CD4-positive, alpha-beta T cell treated with Interferon alpha-2 for 1 hour (primary cell): ENCODE measurements at places on chromosomes 1 and 21.

GRCh38 chr1:81020506-81020905 is 780.2 kb upstream of the ADGRL2 start:
- DNase-seq: no peak

DNA sequence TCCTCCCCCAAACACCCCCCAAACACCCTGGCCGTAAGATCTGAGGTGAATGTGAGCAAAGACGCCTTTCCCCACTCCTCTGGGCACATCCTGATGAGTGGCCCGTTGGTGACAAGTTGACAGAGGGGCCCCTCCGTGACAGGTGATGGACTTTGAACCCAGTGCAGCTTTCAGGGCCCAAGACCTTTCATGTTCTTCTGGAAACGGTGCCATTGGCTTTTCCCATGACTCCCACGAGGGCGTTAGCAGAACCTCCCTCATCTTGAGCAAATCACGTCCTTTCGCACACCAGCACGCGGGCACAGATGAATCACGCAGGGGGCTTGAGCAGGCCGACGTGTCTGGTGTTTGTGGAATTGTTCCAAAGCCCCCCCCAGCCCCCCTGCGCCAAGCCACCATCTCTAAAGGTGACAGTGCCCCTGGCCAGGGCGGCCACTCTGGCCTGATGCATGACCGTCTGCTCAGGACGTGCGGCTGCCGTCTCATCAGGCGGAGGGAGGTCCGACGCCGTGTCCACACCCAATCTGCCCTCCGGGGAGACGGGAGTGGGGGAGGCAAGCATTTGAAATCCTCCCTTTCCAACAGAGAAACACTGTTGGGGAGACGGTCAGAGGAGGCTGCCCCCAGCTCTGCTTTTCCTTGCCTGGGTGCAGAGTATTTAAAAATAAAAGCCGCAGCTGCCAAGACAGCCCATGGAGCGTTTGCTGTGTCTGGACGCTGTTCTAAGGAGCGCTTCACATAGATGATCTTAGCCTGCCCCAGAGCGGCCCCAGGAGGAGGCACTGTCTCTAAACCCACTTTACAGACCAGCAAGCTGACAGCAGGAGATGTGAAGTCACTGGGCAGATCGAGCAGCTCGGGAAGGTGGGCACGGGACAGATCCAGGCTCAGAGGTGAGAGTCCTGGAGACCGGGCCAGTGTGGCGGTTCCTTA is 98.3 kb upstream of the ARHGEF16 start:
- DNase-seq: no peak

DNA sequence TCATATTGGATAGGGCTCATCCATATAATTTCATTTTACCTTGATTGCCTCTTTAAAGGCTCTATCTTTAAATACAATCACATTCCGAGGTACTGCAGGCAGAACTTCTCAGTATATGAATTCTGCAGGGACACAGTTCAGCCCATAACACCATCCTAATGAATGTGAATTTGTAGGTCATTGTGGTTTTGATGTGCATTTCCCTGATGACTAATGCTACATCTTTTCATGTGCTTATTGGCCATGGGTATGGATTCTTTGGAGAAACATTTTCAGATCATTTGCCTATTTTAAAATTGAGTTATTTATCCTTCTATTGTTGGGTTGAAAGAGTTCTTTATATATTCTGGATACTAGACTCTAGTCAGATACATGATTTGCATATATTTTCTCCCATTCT is 9.6 kb upstream of the RPS6KC1 start:
- DNase-seq: no peak

- no peak for DNase-seq
Observed at GRCh38 chr1:205329719-205330118, 8.2 kb upstream of the NUAK2 start.

DNA sequence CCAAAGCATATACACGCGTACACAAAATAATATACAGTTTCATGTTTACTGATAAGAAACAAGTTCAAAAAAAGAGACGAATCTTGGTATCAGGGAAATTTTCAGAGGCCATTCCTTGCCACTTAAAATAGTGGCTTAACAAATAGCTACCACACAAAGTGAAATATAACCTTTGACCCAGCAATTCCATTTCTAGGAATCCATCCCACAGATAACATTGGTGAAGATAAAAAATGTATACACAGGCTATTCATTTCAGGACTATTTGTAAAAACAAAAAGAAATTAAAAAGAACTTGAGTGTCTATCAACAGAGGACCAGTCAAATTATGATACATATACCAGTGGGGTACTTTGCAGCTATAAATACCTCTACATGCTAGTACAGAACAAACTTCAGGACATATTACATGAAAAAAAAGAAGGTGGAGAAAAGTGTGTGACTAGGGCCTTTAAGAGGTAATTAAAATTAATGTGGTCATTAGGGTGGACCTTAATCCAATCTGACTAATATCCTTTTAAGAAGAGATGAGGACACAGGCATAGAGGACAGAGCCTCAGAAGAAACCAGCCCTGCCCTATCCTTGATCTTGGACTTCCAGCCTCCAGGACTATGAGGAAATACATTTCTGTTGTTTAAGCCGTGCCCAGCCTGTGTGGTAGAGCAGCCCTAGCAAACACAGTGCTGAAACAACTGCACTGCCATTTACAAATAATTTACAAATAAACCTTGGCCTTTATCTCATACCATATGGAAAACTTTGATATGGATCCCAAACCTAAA is 7.8 kb downstream of the UBE2G2 start:
- DNase-seq: no peak

DNA sequence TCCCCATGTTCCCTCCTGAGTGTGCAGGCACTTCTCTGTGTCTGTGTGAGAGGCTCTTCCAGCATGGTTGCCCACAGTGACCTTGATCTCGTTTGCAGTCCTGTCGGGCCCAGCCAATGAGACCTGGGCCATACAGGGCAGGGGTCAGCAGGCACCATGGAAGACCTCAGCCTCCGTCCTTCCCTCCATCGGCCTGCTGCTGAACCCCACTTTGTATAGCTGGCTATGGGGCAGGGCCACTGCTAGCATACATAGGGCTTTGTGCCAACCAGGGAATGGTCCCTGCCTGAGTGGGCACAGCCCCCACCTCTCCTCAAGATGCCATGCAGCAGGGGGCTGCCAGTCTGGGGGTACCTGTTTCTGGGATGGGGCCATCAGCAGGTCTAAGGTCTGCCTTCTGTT is 3.8 kb downstream of the C1orf35 start:
- no peak for DNase-seq

GRCh38 chr1:202156590-202156989 is 3.8 kb downstream of the PTPN7 start:
- no peak for DNase-seq

- no peak for DNase-seq
Observed at GRCh38 chr1:33985656-33986055, 121.8 kb downstream of the HMGB4 start.

- no peak for DNase-seq
Observed at GRCh38 chr1:204420039-204421004, 8.7 kb upstream of the PPP1R15B start.

- DNase-seq: no peak
Observed at GRCh38 chr1:224427346-224427745, 7.3 kb downstream of the WDR26 start.

DNA sequence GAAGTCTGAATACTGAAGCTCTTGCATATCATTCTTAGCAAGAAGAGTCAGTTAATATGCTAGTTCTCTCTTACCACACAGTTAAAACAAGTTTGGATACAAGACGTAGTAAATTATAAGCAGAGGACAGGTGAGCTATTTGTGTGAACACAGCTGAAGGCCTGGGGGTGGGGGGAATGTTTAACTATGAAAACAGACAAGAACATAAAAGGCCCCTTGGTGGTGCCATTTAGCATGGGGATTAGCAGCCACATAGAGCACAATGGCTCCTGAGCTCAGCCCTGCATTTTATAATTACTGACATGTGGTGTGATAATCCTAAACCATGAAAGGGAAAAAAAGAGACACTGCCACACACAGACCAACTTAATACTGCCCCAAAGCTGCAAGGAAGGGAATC is 94.8 kb downstream of the TGFBR3 start:
- no peak for DNase-seq

GRCh38 chr1:150271291-150271959 is 1.2 kb upstream of the C1orf54 start:
- DNase-seq: no peak
